ENCODE measurements at places on chromosomes 6 and 20. TPM values are rescaled to one million over a fixed set of nuclear protein-coding genes. Genes with fewer than 3 reads are reported as not detected.
A peak's percentile ranks its signal among the peaks of the same experiment; 100 is the strongest.

The PRR18 gene
- not detected for total RNA-seq

The BPI gene
- total RNA-seq: not detected

The C6orf58 gene
- not detected for total RNA-seq

The THBS2 gene
- 5.3 TPM for total RNA-seq

The RPS6KA2 gene
- 13.6 TPM for total RNA-seq

The PRICKLE4 gene
- total RNA-seq: 4.8 TPM

The SCGN gene
- 4.6 TPM for total RNA-seq

The CTCFL gene
- total RNA-seq: not detected

The CHMP4B gene
- total RNA-seq: 227 TPM

The RFX6 gene
- total RNA-seq: 1.6 TPM

The AIG1 gene
- total RNA-seq: 28.8 TPM

The HSPA1B gene
- 543 TPM for total RNA-seq

The STAU1 gene
- total RNA-seq: 86.6 TPM

GRCh38 chr6:74447013-74447412, 751.0 kb downstream of the CD109 start:
- no peak for DNase-seq

DNA sequence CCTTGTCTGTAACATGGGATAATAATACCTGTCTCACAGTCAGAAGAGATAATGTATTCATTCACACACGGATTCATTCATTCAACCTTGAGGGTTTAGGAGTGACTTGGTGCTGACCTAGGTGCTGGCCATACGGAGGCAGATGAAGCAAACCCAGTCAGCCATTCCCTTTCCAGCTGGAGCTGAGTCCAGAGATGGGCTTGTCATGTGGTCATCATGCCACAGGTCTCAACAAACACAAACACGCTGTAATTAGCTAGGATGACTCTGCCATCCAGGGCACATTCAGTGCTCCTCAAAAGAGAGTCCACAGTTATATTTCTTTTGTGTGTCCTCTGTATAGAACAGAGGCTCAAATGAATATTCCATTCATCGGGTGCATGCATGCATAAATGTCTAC, 19.5 kb upstream of the PRELID3B start:
- no peak for DNase-seq

GRCh38 chr6:1499777-1500176, 109.9 kb upstream of the FOXC1 start:
- no peak for DNase-seq

GRCh38 chr6:11514672-11515071, 22.9 kb upstream of the TMEM170B start:
- DNase-seq: no peak

DNA sequence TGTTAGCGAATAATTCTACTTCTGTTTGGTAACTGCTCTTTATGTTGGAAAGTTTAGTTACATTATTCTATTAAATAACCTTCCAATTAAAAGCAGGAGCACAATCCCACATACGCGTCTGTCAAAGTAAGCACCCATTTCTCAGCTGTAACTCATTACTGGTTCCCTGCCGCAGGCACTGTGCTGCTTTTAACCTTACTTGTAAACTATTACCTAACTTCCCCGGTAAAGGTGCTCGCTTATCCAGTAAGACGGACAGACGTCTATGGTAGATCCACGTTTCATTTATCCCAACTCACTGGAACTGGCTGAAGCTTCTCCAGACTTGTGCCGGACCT, 529 bp upstream of the ENPP4 start:
- DNase-seq: no peak

GRCh38 chr6:106642476-106642875, 13.1 kb downstream of the QRSL1 start:
- DNase-seq: no peak

- DNase-seq: no peak
Observed at GRCh38 chr6:2872423-2873358, 30.4 kb downstream of the SERPINB9 start.

DNA sequence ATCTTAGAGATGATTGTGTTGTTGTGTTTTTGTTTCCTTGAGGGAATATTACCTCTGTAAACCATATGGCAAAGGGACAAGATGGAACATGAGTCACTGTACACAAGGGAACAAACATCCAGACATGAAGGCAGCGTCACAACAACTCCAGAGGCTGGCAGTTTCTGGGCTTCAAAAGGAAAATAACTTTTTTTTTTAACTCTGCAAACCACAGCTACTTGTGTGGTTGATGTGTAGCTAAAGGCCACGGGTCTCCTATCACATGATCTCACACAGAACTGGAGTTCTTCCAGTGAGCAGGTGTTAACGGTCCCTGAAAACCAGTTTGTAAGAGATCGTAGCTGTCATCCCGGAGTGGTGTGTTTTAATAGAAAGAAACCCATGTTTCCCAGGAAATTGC, 33.2 kb upstream of the HBS1L start:
- no peak for DNase-seq

DNA sequence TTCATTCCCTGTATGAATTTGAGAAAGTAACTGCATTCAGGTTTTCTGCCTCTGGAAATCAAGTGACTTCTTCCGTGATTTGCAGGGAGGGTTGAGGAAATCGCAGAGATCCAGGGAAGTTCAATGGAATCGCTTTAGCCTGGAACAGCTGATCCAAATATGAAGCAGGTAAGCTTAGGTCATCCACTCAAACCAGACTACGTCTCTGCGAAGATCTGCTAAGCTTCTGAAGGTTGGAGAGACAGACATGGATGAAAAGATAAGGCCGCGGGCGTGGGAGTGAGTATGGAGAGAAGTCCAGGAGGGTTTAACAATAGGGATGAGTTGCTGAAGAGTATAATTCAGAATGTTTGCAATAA, 34.2 kb upstream of the BTN3A2 start:
- no peak for DNase-seq

GRCh38 chr20:17029698-17030097, 197.1 kb upstream of the PCSK2 start:
- DNase-seq: no peak

- no peak for DNase-seq
Observed at GRCh38 chr20:38159566-38159956, 5.5 kb downstream of the TGM2 start.

GRCh38 chr6:132604635-132605152, 15.2 kb upstream of the TAAR5 start:
- no peak for DNase-seq

GRCh38 chr6:53326372-53327016, 22.3 kb downstream of the ELOVL5 start:
- no peak for DNase-seq

DNA sequence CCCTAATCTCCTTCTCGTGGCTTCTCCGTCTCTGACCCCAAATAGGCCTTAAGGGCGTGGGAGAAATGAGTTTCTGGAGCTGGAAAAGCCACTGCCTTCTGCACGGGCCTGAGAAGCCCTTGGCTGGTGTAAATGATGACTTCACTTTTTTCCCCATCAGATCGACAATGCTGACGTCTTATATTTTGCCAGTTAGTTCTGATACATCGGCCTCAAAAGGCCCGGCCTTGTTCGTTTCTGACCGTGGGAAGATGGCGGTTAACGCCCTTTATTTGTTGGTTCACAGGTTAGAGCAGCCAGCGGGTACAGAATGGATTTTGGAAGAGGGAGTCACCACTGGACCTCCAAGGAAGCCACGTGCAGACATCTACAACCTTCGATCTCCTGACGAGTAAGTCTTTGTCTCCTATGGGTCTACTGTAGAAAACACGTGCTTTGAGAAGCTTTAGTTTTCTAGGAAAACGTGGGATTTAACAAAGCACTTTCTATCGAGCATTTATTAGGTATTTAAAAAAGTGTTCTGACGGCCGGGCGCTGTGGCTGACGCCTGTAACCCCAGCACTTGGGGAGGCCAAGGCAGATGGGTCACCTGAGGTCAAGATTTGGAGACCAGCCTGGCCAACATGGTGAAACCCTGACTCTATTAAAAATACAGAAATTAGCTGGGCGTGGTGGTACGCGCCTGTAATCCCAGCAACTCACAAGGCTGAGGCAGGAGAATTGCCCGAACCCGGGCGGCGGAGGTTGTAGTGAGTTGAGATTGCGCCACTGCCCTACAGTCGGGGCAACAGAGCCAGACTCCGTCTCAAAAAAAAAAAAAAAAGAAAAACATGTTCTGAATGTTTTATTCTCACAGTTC, 1.2 kb upstream of the ZNFX1 start:
- DNase-seq: peak; percentile 24

- no peak for DNase-seq
Observed at GRCh38 chr6:148814082-148814790, 67.4 kb downstream of the UST start.

DNA sequence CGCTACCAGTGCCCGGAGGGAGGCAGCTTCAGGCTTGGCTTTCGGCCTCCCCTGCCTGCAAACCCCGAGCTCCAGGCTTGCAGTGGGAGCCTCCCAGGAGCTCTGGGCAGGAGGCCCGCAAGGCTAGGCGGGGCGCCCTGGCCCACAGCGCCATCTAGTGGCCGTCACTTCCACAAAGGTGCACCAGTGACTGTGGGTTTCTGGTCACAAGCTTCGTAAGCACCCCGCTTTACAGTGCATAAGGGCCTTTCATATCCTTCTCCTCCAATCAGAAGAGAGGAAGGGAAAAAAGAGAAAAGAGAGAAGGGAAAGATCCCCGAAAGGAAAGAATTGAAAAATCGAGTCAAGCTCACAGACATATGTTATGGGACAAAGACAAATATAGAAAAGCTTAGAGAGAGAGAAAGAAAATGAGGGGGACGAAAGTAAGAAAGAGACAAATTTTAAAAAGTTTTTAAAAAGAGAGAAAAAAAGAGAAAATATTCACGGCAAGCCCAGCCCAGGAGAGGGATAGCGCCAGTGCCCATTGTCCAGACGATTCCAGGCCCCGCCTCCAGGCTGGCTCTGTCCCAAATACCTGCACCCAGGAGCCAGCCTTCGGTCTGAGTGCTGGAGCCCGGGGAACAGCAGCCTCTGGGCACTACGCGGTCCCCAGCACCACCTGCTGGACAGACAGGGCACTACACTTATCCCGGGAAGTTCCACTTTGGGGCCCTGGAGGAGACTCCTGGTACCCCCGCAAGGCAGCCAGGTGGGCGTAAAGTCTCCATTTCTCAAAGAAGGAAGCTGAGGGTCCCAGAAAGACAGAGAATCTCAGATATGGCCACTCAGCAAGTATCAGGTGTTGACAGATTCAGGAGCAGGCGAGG, 207.1 kb downstream of the PREX1 start:
- peak; percentile 94 for DNase-seq

- no peak for DNase-seq
Observed at GRCh38 chr6:56816370-56816769, 138.5 kb upstream of the BEND6 start.

GRCh38 chr6:53499094-53499493, 45.8 kb downstream of the GCLC start:
- DNase-seq: no peak

DNA sequence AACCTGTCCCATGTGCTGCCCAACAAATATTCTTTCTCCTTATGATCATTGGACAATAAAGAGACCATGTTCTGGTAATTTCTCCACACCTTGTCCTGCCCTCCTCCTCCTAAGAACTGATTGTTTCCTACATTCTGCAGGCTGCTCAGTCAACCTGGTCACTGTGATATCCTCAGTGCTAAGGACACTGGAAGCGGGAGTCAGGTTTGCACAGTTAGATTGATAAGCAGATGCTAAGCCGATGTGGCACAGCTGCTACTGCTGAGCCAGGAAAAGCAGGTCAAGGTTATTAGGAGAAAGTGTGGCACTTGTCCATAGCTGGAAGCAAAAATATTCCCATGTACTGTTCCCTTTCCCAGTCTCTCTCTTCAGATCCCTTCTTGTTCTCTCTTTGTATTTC, 154.8 kb downstream of the TFAP2B start:
- no peak for DNase-seq

- no peak for DNase-seq
Observed at GRCh38 chr20:59814840-59815340, 118.5 kb downstream of the SYCP2 start.

GRCh38 chr6:43890197-43891062, 120.4 kb downstream of the VEGFA start:
- DNase-seq: no peak

DNA sequence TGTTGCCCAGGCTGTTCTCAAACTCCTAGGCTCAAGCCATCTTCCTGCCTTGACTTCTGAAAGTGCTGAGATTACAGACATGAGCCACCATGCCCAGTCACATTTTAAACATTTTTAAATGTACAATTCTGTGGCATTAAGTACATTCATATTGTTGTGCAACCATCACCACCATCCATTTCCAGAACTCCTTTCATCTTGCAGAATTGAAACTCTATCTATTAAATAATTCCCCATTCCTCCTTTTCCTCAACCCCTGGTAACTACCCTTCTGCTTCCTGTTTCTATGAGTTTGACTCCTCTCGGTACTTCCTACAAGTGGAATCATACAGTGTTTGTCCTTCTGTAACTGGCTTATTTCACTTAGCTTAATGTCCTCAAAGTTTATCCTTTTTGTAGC, 103.8 kb upstream of the NAA20 start:
- no peak for DNase-seq

GRCh38 chr6:3851839-3852238, 2.7 kb downstream of the FAM50B start:
- DNase-seq: no peak

DNA sequence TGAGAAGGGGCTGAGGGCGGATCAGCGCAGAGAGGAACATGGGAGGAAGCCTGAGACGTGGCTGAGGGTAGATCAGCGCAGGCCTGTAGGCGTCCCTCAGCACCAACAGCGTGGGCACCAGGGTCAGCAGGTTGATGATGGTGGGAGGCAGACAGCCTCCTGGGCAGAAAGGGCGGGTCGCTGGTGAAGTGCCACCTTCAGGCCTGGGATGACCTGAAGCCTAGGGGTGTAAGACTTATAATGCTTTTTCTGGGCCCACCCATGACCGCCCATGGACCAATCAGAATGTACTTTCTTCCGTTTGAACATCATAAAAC, 462.1 kb downstream of the TBC1D32 start:
- DNase-seq: no peak

DNA sequence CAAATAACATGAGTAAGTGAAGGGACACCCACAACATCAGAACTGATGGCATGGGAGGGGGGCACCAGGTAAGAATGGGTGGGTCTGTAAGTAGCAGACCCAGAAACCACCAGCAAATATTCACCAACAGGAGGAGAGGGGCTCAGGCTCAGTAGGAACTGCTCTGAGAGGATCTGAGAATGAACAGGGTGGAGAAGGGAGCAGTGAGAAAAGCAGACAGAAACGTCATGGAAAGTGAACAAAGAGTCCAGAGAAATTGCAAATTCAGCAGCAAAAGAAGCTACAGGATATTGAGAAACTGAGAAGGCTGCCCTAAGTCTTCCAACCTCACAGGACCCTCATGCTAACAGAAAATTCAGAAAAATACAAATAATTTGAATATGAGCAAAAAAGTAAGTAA, 121.3 kb downstream of the KIF16B start:
- DNase-seq: no peak

GRCh38 chr6:36925809-36926208, 28.7 kb upstream of the PI16 start:
- no peak for DNase-seq

Data from colonic mucosa (tissue), 4 donors.